ENCODE measurements at places on chromosomes 11 and 22. TPM values are rescaled to one million over a fixed set of nuclear protein-coding genes. Genes with fewer than 3 reads are reported as not detected.
A peak's percentile ranks its signal among the peaks of the same experiment; 100 is the strongest.

GRCh38 chr11:70671611-70672010, 273.3 kb downstream of the CTTN start:
- H3K4me1 ChIP-seq: no peaks in the 10 kb centered on the region
- H3K27ac ChIP-seq: no peak overlapping the region
- H3K4me3 ChIP-seq: no peak overlapping the region
- no peak for DNase-seq

The LIF gene
- 1.4 TPM for polyA plus RNA-seq

DNA sequence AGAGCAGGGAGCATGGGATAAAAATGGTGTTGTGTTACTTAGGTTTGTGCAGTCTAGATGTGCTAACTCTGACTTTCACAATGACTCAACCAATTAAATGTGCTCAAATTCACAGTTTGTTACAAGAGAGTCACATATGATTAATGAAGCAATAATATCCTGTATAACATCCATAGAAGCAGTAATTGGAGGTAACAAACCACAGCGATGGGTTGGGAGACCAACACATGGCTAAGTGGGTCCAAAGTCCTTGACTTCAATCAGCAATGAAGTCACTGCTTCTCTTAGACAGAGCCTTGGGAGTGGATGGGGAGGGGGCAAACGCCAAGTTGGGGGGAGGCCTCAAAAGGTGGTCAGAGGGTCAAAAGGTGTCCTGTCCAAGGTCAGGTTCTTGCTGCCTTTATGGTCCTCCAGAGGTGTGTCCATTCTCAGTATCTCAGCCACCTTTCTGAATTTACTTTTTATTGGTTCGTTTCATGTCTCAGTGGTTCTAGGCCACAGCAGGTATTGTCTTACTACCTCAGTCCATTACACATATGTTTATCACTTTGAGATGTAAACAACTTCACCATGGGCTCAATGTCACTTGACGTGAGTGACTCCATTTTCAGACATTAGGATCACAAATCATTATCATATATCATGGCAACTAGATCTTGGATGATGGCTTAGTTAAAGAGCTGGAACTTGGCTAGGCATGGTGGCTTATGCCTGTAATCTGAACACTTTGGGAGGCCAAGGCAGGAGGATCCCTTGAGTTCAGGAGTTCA, 32.4 kb downstream of the SLN start:
- no peaks in the 10 kb centered on the region for H3K4me1 ChIP-seq
- no peak overlapping the region for H3K4me3 ChIP-seq
- H3K36me3 ChIP-seq: no peaks in the 10 kb centered on the region
- no peak overlapping the region for H3K27ac ChIP-seq

- no peak for DNase-seq
- no peaks in the 10 kb centered on the region for H3K36me3 ChIP-seq
- H3K4me3 ChIP-seq: no peak overlapping the region
These were observed 200.2 kb downstream of the PGR start for GRCh38 chr11:100929377-100929776.

GRCh38 chr22:41862160-41862529, 29.2 kb downstream of the SREBF2 start:
- H3K27me3 ChIP-seq: no peaks in the 10 kb centered on the region
- H3K4me1 ChIP-seq: peaks cover 25% of the 10 kb centered on the region
- peak; percentile 60 for DNase-seq
- H3K36me3 ChIP-seq: no peaks in the 10 kb centered on the region
- H3K4me3 ChIP-seq: no peak overlapping the region
- H3K27ac ChIP-seq: peak overlapping the region; percentile 65

The KCNJ11 gene
- polyA plus RNA-seq: 1.7 TPM

The TNNI2 gene
- 8.6 TPM for polyA plus RNA-seq

GRCh38 chr11:83349296-83349695, 63.1 kb upstream of the CCDC90B start:
- H3K27me3 ChIP-seq: no peaks in the 10 kb centered on the region
- DNase-seq: no peak
- no peaks in the 10 kb centered on the region for H3K36me3 ChIP-seq
- H3K27ac ChIP-seq: no peak overlapping the region

GRCh38 chr11:61331651-61332050, 1.3 kb downstream of the DDB1 start:
- DNase-seq: no peak
- H3K4me1 ChIP-seq: peaks cover 49% of the 10 kb centered on the region

The APOA1 gene
- polyA plus RNA-seq: 617 TPM

- no peaks in the 10 kb centered on the region for H3K36me3 ChIP-seq
- H3K27me3 ChIP-seq: no peaks in the 10 kb centered on the region
- H3K4me3 ChIP-seq: no peak overlapping the region
- DNase-seq: no peak
These were observed 80.0 kb downstream of the TRIM29 start for GRCh38 chr11:120057595-120058581.

DNA sequence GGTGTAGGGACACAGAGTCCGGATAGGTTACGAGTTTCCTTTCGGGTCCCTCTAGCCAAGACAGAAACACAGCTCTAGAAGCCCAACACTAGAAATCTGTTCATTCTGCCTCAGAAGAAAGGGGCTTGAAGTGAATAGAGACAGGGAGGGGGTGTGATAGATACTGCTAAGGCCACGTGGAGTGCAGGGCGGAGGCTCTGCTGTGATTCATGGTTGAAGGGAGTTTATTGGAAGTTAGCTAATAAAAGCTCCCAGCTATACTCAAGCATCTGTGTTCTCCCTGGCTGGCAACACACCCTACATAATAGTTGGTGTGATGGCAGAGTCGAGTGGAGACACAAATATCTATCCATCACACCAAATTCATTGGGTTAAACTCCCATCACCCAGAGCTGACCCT, 337.4 kb downstream of the CADM1 start:
- no peak for DNase-seq
- no peak overlapping the region for H3K4me3 ChIP-seq

DNA sequence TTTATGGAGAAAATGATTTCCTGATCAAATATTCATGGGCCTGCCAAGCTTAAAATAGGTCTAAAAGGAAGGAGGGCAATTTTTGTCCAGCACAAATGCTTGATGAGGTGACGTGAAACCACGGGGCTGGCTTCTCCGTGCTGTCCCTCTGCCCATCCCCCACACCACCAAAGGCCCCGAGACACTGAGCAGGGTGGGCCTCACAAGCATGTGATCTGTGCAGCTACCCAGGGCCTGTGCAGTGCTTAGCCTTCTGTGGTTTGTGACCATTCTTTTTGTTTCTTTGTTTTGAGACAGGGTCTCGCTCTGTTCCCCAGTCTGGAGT, 94.8 kb upstream of the RTL6 start:
- H3K36me3 ChIP-seq: no peaks in the 10 kb centered on the region
- no peak for DNase-seq
- no peaks in the 10 kb centered on the region for H3K4me1 ChIP-seq

The CARNS1 gene
- polyA plus RNA-seq: 1.6 TPM

The OR10A2 gene
- polyA plus RNA-seq: not detected

GRCh38 chr11:129696309-129696989, 119.2 kb upstream of the TMEM45B start:
- no peaks in the 10 kb centered on the region for H3K36me3 ChIP-seq
- no peaks in the 10 kb centered on the region for H3K4me1 ChIP-seq
- DNase-seq: no peak
- H3K27me3 ChIP-seq: no peaks in the 10 kb centered on the region
- no peak overlapping the region for H3K4me3 ChIP-seq
- H3K27ac ChIP-seq: no peak overlapping the region

- H3K27ac ChIP-seq: no peak overlapping the region
- H3K4me3 ChIP-seq: no peak overlapping the region
- H3K4me1 ChIP-seq: no peaks in the 10 kb centered on the region
- no peaks in the 10 kb centered on the region for H3K27me3 ChIP-seq
- DNase-seq: no peak
These were observed 8.9 kb upstream of the MUC15 start for GRCh38 chr11:26580929-26581328.

DNA sequence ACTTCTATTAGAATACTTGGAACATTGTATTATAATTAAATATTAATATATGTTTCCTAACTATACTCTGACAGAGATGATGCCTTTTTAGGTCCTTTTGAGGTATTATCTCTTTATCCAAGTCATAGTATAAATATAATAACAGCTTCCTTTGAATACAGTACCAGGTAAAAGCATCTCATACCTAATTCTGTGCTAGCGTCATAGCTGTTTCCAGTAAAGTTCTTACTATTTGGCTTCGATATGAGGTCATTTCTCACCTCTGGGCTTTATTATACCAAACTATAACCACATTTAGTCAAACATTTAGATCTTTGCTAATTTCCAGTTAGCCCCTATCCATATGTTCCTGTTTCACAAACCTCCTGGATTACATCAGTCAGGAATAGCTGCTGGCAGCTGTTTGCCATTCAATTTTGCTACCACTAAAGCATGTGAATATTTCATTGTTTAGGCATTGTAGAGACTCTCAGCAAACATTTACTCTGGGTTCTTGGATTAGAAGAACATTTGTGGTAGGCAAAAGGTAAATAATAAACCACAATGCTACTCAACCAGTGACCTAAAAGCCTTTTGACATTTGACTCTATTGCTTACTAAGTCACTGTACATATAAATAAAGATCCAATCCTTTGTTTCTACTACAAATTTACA, 255.1 kb downstream of the TTC28 start:
- no peak for DNase-seq
- H3K4me1 ChIP-seq: peaks cover 7% of the 10 kb centered on the region
- H3K27me3 ChIP-seq: no peaks in the 10 kb centered on the region
- H3K36me3 ChIP-seq: no peaks in the 10 kb centered on the region
- H3K27ac ChIP-seq: no peak overlapping the region

The C11orf16 gene
- polyA plus RNA-seq: 5.9 TPM

- no peak for DNase-seq
- peaks cover 28% of the 10 kb centered on the region for H3K4me1 ChIP-seq
- H3K36me3 ChIP-seq: no peaks in the 10 kb centered on the region
- H3K4me3 ChIP-seq: no peak overlapping the region
These were observed 11.7 kb downstream of the CRELD2 start for GRCh38 chr22:49929994-49930575.

The FOSL1 gene
- 1.7 TPM for polyA plus RNA-seq

GRCh38 chr11:57785072-57785471, 23.5 kb downstream of the CTNND1 start:
- no peaks in the 10 kb centered on the region for H3K27me3 ChIP-seq
- H3K36me3 ChIP-seq: no peaks in the 10 kb centered on the region
- no peak overlapping the region for H3K4me3 ChIP-seq
- no peak for DNase-seq
- peaks cover 41% of the 10 kb centered on the region for H3K4me1 ChIP-seq
- no peak overlapping the region for H3K27ac ChIP-seq

GRCh38 chr11:89327885-89328284, 150.2 kb downstream of the TYR start:
- H3K4me1 ChIP-seq: no peaks in the 10 kb centered on the region
- no peaks in the 10 kb centered on the region for H3K27me3 ChIP-seq
- no peaks in the 10 kb centered on the region for H3K36me3 ChIP-seq

DNA sequence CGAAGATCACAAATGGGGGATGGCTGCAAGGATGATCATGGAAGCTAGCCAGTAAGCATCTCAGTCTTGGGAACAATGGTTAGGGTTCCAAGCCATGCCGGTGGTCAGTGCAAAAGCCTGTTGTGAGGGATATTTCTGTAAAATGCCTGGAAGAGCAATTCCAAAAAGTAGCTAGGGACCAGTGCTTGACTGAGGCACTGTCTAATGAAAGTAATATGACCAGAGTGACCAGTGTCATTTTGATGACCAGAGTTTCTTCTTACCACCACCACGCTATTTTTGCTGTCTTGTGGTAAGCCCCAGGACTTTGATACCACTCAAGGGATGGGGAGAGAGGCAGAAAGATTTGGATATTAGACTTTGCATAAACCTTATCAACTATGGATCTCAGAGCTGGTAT, 18.4 kb downstream of the GDPD4 start:
- H3K4me1 ChIP-seq: no peaks in the 10 kb centered on the region
- H3K4me3 ChIP-seq: no peak overlapping the region
- H3K36me3 ChIP-seq: no peaks in the 10 kb centered on the region
- H3K27ac ChIP-seq: no peak overlapping the region
- DNase-seq: no peak
- no peaks in the 10 kb centered on the region for H3K27me3 ChIP-seq

The CDC42EP1 gene
- 49.0 TPM for polyA plus RNA-seq

The PLEKHA7 gene
- polyA plus RNA-seq: 33.0 TPM

GRCh38 chr11:102172127-102172848, 62.0 kb downstream of the YAP1 start:
- no peak overlapping the region for H3K4me3 ChIP-seq
- no peaks in the 10 kb centered on the region for H3K4me1 ChIP-seq
- DNase-seq: no peak
- no peak overlapping the region for H3K27ac ChIP-seq
- H3K27me3 ChIP-seq: no peaks in the 10 kb centered on the region
- H3K36me3 ChIP-seq: no peaks in the 10 kb centered on the region

DNA sequence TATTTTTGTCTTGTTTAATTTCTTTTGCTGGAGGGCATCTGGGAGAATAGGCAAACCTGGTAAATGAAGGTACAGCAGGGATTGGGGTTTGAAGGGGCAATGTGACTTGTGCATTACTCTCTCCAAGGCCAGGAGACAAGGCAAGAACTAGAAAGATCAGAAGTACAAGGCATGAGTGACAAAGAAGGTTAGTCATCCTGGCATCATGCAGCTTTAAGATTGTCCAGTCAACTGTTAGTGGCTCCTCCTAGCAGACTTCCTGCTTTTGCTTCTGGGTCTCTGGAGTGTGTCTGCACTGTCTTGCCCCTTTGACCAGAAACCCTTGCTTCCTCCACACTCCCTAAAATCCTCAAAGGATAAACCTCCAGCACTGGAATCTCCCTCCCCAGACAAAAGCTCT, 27.2 kb upstream of the GLYATL1 start:
- no peak for DNase-seq
- no peak overlapping the region for H3K27ac ChIP-seq
- H3K4me1 ChIP-seq: no peaks in the 10 kb centered on the region
- no peaks in the 10 kb centered on the region for H3K27me3 ChIP-seq
- no peaks in the 10 kb centered on the region for H3K36me3 ChIP-seq

- H3K4me1 ChIP-seq: peaks cover 3% of the 10 kb centered on the region
- no peaks in the 10 kb centered on the region for H3K27me3 ChIP-seq
- no peaks in the 10 kb centered on the region for H3K36me3 ChIP-seq
- no peak overlapping the region for H3K27ac ChIP-seq
These were observed 8.9 kb downstream of the OLFML1 start for GRCh38 chr11:7494086-7494745.

DNA sequence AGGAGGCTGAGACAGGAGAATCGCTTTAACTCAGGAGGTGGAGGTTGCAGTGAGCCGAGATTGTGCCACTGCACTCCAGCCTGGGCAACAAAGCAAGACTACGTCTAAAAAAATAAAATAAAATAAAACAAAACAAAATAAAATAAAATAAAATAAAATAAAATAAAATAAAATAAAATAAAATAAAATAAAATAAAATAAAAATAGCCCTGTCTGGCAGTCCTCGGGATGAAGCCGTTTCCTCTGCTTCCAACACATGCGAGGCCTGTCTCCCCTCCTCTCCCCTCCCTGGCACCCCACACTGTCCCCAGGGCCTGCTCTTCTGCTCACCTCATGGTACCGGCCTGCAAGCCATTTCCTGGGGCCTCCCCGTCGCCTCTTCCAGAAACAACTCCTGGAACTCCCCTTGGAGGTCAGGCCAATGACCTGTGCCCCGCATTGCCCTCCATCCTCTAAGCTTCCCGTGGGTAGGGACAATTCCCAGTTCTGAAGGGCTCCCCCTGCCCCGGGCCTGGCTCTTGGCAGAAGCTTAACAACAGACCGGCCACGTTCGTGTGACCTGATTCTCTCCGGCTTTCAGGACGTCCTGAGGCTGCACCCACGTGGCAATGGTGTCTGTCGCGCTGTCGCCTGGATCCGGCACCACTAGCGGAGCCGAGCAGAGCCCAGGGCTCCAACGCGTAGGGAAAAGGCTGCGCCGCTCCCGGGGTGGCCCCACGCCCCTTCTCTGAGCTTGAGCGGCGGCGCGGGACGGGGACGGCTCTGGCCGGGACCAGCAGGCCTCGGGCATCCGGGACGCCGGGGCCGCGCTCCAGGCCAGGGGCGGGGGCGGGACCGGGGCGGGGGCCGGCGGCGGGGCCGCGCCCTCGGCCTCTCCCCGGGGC, 456 bp upstream of the PARVB start:
- H3K4me1 ChIP-seq: peaks cover 10% of the 10 kb centered on the region
- no peak overlapping the region for H3K27ac ChIP-seq
- DNase-seq: peak; percentile 54
- no peaks in the 10 kb centered on the region for H3K36me3 ChIP-seq
